ENCODE measurements at places on chromosomes 3 and 15.

DNA sequence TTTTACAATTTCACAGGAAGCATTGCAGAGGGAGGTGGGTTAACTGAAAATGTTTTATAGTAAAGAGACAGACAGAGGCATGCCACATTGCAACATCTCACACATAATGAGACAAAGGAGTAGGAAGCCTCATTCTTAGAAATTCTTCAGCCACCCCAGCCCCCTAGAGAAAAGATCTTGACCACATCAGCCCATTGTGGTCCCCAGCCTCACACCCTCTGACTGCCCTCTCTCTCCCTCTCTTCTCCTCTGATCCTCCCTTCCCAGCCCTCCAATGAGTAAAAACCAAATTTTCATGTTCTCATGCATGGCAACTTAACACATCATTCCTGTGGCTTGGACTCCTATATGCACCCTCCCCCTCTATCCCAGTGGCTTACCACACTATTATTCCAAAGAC, 174.1 kb downstream of the UACA start:
- peaks cover 3% of the 10 kb centered on the region for H3K36me3 ChIP-seq
- H3K4me1 ChIP-seq = peaks cover 15% of the 10 kb centered on the region
- peaks cover 23% of the 10 kb centered on the region for H3K27me3 ChIP-seq
- no peak overlapping the region for H3K27ac ChIP-seq

GRCh38 chr15:90231028-90232017, 2.4 kb downstream of the CIB1 start:
- peak overlapping the region; percentile 99 for H3K4me3 ChIP-seq
- peak overlapping the region; percentile 94 for H3K27ac ChIP-seq
- peak; percentile 84 for DNase-seq
- peaks cover 38% of the 10 kb centered on the region for H3K36me3 ChIP-seq

- DNase-seq = peak; percentile 10
- peak overlapping the region; percentile 84 for H3K27ac ChIP-seq
- H3K27me3 ChIP-seq = no peaks in the 10 kb centered on the region
- H3K4me3 ChIP-seq = peak overlapping the region; percentile 63
These were observed 170.2 kb upstream of the ICE2 start for GRCh38 chr15:60648928-60649679.

GRCh38 chr15:56337084-56337725, 28.0 kb upstream of the TEX9 start:
- H3K4me1 ChIP-seq = no peaks in the 10 kb centered on the region
- H3K27ac ChIP-seq = no peak overlapping the region
- H3K27me3 ChIP-seq = peaks cover 5% of the 10 kb centered on the region

DNA sequence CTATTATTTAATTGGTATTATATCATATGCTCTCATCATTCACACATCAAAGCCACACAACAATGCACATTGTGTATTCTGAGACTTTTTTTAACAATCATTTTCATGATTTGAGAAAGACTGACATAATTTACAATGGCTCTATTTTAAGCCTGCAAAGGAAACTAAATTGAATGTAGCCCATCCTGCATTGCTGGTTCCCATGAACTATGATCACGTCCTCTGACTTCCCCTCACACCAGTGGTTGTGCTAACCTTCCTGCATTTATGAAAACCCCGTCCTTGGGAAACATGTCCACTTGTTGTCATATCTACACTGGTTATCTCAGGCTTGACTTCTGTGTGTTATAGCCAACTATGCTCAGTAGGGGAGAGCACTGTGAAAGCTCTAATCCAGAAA, 546.2 kb downstream of the MECOM start:
- no peaks in the 10 kb centered on the region for H3K4me1 ChIP-seq
- no peaks in the 10 kb centered on the region for H3K36me3 ChIP-seq
- H3K4me3 ChIP-seq = no peak overlapping the region
- H3K27me3 ChIP-seq = no peaks in the 10 kb centered on the region
- DNase-seq = no peak

GRCh38 chr3:123449102-123449996, 459 bp upstream of the ADCY5 start:
- H3K27ac ChIP-seq = no peak overlapping the region
- no peaks in the 10 kb centered on the region for H3K36me3 ChIP-seq
- peaks cover 4% of the 10 kb centered on the region for H3K4me1 ChIP-seq
- peak; percentile 10 for DNase-seq
- no peak overlapping the region for H3K4me3 ChIP-seq

DNA sequence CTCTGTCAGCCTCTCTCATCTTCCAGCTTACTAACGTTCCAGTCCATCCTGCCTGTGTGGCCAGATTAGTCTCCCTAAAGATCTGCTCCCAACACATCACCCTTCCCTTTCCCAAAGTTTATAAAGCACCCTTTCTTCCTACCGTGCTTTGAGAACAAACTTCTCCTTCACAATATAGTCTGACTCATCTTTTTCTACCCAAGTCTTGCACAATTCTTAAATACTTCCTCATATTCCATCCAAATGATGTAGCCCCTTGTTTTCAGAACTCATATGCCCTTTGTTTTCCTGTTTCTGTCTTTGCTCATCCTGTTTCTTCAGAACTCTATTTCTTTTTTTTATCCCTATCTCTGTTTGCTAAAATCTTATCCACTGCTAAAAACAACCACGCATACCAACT, 326.8 kb downstream of the MFSD1 start:
- peaks cover 3% of the 10 kb centered on the region for H3K27me3 ChIP-seq
- DNase-seq = no peak
- H3K36me3 ChIP-seq = no peaks in the 10 kb centered on the region
- H3K4me3 ChIP-seq = no peak overlapping the region
- H3K4me1 ChIP-seq = no peaks in the 10 kb centered on the region
- no peak overlapping the region for H3K27ac ChIP-seq

GRCh38 chr3:24160424-24161095, 215.5 kb downstream of the NR1D2 start:
- no peak overlapping the region for H3K4me3 ChIP-seq
- no peak for DNase-seq
- H3K27ac ChIP-seq = no peak overlapping the region
- H3K27me3 ChIP-seq = peaks cover 6% of the 10 kb centered on the region
- H3K4me1 ChIP-seq = peaks cover 2% of the 10 kb centered on the region

GRCh38 chr15:51736751-51737521, 519 bp downstream of the LYSMD2 start:
- peak; percentile 68 for DNase-seq
- peak overlapping the region; percentile 87 for H3K27ac ChIP-seq
- H3K27me3 ChIP-seq = no peaks in the 10 kb centered on the region
- H3K4me3 ChIP-seq = peak overlapping the region; percentile 82

DNA sequence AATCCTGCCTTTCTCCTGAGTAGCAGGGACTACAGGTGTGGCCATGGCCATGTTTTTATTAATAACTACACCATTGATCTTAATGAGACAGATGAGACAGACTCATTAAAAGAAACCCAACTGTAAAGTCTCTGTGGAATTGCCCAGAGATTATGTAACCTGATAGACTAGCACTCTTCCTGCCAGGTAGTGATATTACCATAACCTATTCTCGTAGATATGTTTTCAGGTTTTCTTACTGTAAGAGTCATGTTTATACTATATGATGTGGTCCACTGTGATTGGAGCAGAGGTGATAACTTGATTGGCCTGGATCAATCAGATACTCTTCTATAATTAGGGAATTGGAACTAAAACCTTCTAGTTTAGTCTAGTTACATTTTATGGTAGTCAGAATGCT, 93.7 kb downstream of the NFKBIZ start:
- no peak overlapping the region for H3K4me3 ChIP-seq
- H3K36me3 ChIP-seq = no peaks in the 10 kb centered on the region
- no peak overlapping the region for H3K27ac ChIP-seq
- peaks cover 35% of the 10 kb centered on the region for H3K4me1 ChIP-seq
- no peaks in the 10 kb centered on the region for H3K27me3 ChIP-seq

- H3K36me3 ChIP-seq = no peaks in the 10 kb centered on the region
- peaks cover 12% of the 10 kb centered on the region for H3K27me3 ChIP-seq
- H3K4me3 ChIP-seq = no peak overlapping the region
- no peak overlapping the region for H3K27ac ChIP-seq
- no peaks in the 10 kb centered on the region for H3K4me1 ChIP-seq
- no peak for DNase-seq
These were observed 31.8 kb downstream of the PCOLCE2 start for GRCh38 chr3:142857056-142857455.

- no peak overlapping the region for H3K4me3 ChIP-seq
- no peak for DNase-seq
- H3K27me3 ChIP-seq = peaks cover 11% of the 10 kb centered on the region
- H3K36me3 ChIP-seq = no peaks in the 10 kb centered on the region
- H3K4me1 ChIP-seq = no peaks in the 10 kb centered on the region
These were observed 143.5 kb upstream of the NECTIN3 start for GRCh38 chr3:110928016-110928662.

DNA sequence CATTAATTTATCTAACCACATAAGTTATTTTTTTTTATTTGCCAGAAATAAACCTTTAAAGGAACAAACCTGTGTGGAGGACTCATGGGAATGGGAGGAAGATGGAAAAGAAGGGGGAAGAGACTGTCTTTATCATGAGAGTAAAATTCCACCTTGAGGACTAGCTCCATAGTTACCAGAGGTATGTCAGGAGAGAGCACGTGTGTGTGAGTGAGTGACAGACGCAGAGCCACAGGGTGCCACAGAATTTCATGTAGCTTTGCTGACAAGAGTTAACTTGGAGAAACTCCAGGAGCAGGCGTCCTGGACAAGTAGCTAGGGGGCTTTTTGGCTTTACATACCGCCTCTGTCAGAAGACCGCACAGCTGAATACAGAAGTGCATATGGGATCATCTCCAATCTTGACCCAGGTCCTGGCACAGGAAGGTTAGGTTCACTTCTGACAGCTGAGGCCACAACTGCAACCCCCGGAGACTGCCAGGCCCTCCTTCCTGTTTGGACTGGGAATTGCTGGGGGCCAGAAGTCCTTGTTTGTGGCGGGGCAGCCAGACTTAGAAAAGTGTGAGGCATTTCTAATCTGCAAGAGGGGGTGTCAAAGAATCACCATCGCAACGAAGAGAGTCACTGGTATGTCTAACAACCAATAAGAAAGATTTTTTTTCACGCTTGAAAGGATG, 197.8 kb upstream of the TPM1 start:
- H3K4me1 ChIP-seq = no peaks in the 10 kb centered on the region
- H3K27me3 ChIP-seq = peaks cover 2% of the 10 kb centered on the region
- DNase-seq = no peak
- no peaks in the 10 kb centered on the region for H3K36me3 ChIP-seq

GRCh38 chr3:72724070-72724469, 124.2 kb downstream of the SHQ1 start:
- H3K27me3 ChIP-seq = no peaks in the 10 kb centered on the region
- peaks cover 2% of the 10 kb centered on the region for H3K36me3 ChIP-seq
- no peak for DNase-seq
- H3K4me3 ChIP-seq = no peak overlapping the region

- no peaks in the 10 kb centered on the region for H3K36me3 ChIP-seq
- no peak for DNase-seq
- H3K4me1 ChIP-seq = peaks cover 2% of the 10 kb centered on the region
- H3K4me3 ChIP-seq = no peak overlapping the region
- peaks cover 19% of the 10 kb centered on the region for H3K27me3 ChIP-seq
These were observed 274.8 kb downstream of the THSD4 start for GRCh38 chr15:71390096-71390495.

GRCh38 chr3:177110895-177111294, 86.4 kb downstream of the TBL1XR1 start:
- H3K4me3 ChIP-seq = no peak overlapping the region
- no peak for DNase-seq
- peaks cover 15% of the 10 kb centered on the region for H3K36me3 ChIP-seq
- peaks cover 71% of the 10 kb centered on the region for H3K4me1 ChIP-seq
- peak overlapping the region; percentile 69 for H3K27ac ChIP-seq

GRCh38 chr15:67992834-67993233, 61.3 kb upstream of the PIAS1 start:
- H3K4me1 ChIP-seq = no peaks in the 10 kb centered on the region
- H3K4me3 ChIP-seq = no peak overlapping the region
- H3K36me3 ChIP-seq = no peaks in the 10 kb centered on the region
- peak; percentile 2 for DNase-seq

DNA sequence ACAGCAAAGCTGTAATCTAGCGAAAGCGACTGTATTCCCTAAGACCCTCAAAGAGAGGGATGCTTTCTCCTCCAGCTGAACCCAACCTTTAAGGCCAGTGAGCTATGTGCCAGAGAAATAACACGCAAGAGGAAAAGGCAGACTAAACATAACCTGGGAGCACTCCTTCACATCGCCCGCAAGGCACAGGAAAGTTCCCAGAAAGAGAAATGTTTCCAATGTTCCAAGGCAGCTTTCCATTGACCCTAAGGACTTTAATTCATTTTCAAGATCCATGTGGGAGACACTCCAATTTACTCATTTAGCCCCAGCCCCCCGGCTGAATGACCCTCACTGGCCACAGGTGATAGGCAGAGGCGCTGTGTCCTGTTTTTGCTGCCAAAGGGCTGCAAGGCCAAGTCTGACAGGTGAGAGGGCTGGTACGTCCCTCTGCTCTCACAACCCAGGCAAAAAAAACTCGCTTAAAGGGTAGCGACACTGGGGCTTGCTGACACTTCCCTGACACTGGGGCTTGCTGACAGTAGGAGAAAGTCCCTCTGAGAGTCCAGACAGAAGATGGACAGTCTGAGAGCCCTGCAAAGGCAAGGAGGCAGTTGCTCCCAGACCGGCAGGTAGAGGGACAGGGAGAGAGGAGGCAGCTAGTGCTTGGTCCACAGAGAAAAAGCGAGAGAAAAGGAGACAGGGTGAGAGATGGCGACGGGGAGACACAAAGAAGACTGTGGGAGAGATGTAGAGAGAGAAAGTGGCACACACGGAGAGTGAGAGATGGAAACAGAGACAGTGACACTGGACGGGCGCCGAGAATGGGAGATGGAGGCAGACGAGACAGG, 702 bp downstream of the ARHGEF3 start:
- H3K36me3 ChIP-seq = peaks cover 38% of the 10 kb centered on the region
- DNase-seq = peak; percentile 47
- peaks cover 32% of the 10 kb centered on the region for H3K4me1 ChIP-seq

DNA sequence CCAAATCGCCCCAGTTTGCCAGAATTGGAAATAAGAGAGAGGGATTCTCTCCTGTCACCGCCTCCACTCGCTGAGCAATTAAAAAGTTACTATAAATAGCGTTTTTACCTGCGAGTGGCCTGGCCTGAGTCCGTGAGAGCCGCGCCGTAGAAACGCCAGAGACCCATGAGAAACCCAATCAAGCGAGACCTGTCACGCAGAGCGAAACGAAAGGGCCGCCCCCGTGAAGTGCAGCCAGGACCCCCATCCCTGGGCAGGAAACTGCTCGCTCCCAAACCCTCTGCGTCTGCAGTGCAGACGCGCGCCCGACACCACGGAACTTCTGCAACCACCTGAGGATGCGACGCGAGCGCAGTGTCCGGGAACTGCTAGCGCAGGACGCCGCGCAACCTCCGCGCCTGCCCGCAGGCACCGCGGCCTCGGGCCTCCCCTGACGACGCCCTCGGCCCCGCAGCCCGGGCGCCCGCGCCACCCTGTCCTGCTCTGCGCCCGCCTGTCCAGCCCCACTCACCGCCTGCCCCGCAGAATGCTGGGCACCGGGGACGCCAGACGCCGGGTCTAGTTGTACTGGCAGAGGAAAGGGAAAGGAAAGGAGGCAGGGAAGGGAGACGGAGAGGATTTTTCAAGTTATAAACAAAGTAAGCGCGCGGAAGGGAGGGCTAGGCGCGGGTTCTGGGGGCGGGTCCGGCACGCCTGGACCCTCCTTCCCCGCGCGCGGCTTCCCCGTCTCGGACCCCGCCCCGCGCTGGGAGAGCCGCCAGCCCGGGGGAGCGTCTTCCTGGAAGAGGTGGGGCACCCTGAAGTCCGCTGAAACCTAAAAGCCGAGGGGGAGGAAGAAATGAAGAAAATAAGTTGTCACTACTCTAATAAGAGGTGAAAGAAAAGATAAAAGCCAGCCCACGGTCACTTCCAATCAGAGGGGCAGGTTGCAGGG, at the start of gene PLSCR4:
TSS of gene PLSCR4 (minus strand) at position 657 of the 934 bp plus-strand sequence. CDS start 29,034 bp downstream, outside the sequence.
- H3K4me1 ChIP-seq = no peaks in the 10 kb centered on the region
- DNase-seq = peak; percentile 16
- no peaks in the 10 kb centered on the region for H3K36me3 ChIP-seq
- H3K4me3 ChIP-seq = peak within 1 kb of the TSS; percentile 59

Measured in activated CD8-positive, alpha-beta T cell treated with anti-CD3 and anti-CD28 coated beads for 36 hours (primary cell).